Fibroblast of the aortic adventitia (primary cell): ENCODE measurements at places on chromosomes 11 and 22. TPM values are rescaled to one million over a fixed set of nuclear protein-coding genes. Genes with fewer than 3 reads are reported as not detected.

The OR51E2 gene
- total RNA-seq, result not detected in 2 replicates

The CCDC188 gene
- 0.45 TPM in 1 of 2 replicates, not detected in the other for total RNA-seq

The C11orf91 gene
- total RNA-seq, result not detected in 2 replicates

The GSTT2 gene
- 0.54 TPM in 1 of 2 replicates, not detected in the other for total RNA-seq

The GLB1L2 gene
- not detected in 2 replicates for total RNA-seq

The DKK3 gene
- total RNA-seq, result 94.3 and 334 TPM in 2 replicates

The C1QTNF5 gene
- total RNA-seq, result 5.3 and 90.8 TPM in 2 replicates

The SLC22A25 gene
- total RNA-seq, result not detected in 2 replicates

The PKDREJ gene
- total RNA-seq, result 0.09 TPM in 1 of 2 replicates, not detected in the other

The MRGPRX3 gene
- not detected in 2 replicates for total RNA-seq

The FOLH1 gene
- not detected in 2 replicates for total RNA-seq

The IGF2 gene
- total RNA-seq, result 3.3 and 4.2 TPM in 2 replicates

The CCDC83 gene
- total RNA-seq, result not detected in 2 replicates

The RFPL1 gene
- not detected in 2 replicates for total RNA-seq

The OR4D5 gene
- total RNA-seq, result not detected in 2 replicates

The OR52E8 gene
- total RNA-seq, result not detected in 2 replicates

The AIFM3 gene
- total RNA-seq, result 0.45 and 1.7 TPM in 2 replicates

The OR8D1 gene
- total RNA-seq, result not detected in 2 replicates

The ANO9 gene
- total RNA-seq, result not detected in 2 replicates

The IGLL1 gene
- total RNA-seq, result not detected in 2 replicates

The PLA2G6 gene
- total RNA-seq, result 9.3 and 12.3 TPM in 2 replicates

The SUN2 gene
- 69.1 and 93.2 TPM in 2 replicates for total RNA-seq

The SUSD2 gene
- total RNA-seq, result 0.99 and 5.6 TPM in 2 replicates

The C22orf31 gene
- not detected in 2 replicates for total RNA-seq

The SHANK3 gene
- total RNA-seq, result 0.90 and 0.98 TPM in 2 replicates

The VWA5A gene
- total RNA-seq, result 20.5 and 28.4 TPM in 2 replicates

The MS4A2 gene
- total RNA-seq, result 0.16 TPM in 1 of 2 replicates, not detected in the other

The OR10G4 gene
- not detected in 2 replicates for total RNA-seq

The PATE2 gene
- 0.18 and 3.2 TPM in 2 replicates for total RNA-seq

The CYTH4 gene
- 0.25 and 0.72 TPM in 2 replicates for total RNA-seq

The MTMR2 gene
- total RNA-seq, result 27.6 and 31.9 TPM in 2 replicates

The CASP1 gene
- 12.3 and 21.0 TPM in 2 replicates for total RNA-seq

The PHRF1 gene
- 27.6 and 37.5 TPM in 2 replicates for total RNA-seq

The TRIM48 gene
- not detected in 2 replicates for total RNA-seq

The GAL3ST3 gene
- total RNA-seq, result not detected in 2 replicates

The NNMT gene
- total RNA-seq, result 178 and 2,246 TPM in 2 replicates

The OSBP2 gene
- total RNA-seq, result 1.3 and 11.1 TPM in 2 replicates

The POU2AF2 gene
- total RNA-seq, result not detected in 2 replicates

The ABCC8 gene
- total RNA-seq, result not detected in 2 replicates

The ATXN10 gene
- 130 and 261 TPM in 2 replicates for total RNA-seq

The ISX gene
- not detected in 2 replicates for total RNA-seq

The BUD13 gene
- total RNA-seq, result 14.6 and 21.8 TPM in 2 replicates

The ZNRD2 gene
- 27.2 and 48.0 TPM in 2 replicates for total RNA-seq

The SMIM38 gene
- 0.09 and 0.33 TPM in 2 replicates for total RNA-seq

The OR4A16 gene
- total RNA-seq, result not detected in 2 replicates

The TBX10 gene
- not detected in 2 replicates for total RNA-seq
